ENCODE measurements at places on chromosomes 3 and 15.
A peak's percentile ranks its signal among the peaks of the same experiment; 100 is the strongest.

DNA sequence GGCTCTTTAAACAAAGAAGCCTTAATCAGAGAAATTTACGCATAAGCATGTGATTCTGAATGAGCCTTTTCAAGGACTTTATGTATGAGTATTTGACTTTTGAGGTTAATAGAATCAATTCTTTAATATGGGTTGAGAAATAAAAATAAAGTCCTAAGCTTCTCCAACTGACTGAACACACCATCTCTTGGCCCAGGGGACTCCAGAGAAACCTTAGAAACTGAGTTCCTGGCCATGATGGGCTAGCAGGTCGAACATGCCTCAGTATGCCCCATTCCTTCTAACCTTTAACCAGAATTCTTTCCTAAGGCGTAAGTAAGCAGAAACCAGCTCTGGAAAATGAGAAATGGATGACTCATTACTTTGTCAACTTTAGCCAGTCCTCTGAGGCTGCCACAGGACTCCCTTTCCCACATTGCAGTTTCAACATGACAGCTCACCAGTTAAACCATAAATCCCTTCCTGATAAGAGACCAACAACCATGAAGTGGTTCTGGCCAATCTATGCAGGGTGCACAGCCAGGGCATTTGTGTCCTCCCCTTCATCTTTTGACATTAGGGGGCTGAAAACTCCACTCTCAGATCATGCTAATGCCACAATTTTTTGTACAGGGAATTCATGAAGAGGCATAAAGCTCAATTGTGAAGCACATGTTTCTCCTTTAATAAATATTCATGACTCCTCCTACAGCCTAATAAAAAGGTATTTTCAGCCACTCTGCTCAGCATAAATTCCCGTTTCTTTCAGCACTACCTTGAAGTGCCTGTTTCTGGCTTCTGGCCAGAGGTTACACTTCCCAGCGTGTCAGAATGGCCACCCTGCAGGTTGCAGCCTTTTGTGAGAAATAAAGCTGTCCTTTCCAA, 33.3 kb downstream of the TM4SF18 start:
- H3K27ac ChIP-seq: peak overlapping the region; percentile 33
- no peak overlapping the region for H3K4me3 ChIP-seq
- DNase-seq: peak; percentile 97
- no peaks in the 10 kb centered on the region for H3K36me3 ChIP-seq
- H3K4me1 ChIP-seq: peaks cover 3% of the 10 kb centered on the region

DNA sequence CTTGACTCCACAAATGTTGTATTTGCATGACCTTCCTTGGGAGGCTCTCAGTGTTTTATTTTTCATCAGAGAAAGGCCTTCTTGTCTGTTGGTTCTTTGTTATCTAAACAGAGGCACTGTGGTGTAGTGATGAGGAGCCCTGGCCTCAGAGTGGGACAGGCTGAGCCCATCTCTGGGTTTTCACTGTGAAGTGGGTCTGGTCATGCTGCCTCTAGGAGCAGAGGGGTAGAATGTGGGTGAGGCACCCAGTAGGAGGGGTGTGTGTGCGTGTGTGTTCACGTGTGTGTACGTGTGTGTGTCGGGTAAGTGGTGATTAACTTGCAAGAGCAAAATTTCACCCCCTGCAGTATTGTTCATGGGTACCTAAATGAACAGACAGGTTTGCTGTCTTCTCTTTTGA, 14.4 kb downstream of the KLF13 start:
- H3K27me3 ChIP-seq: no peaks in the 10 kb centered on the region
- H3K4me3 ChIP-seq: no peak overlapping the region
- H3K36me3 ChIP-seq: no peaks in the 10 kb centered on the region
- peaks cover 16% of the 10 kb centered on the region for H3K4me1 ChIP-seq

- peaks cover 6% of the 10 kb centered on the region for H3K4me1 ChIP-seq
- no peak overlapping the region for H3K4me3 ChIP-seq
- H3K36me3 ChIP-seq: no peaks in the 10 kb centered on the region
- no peaks in the 10 kb centered on the region for H3K27me3 ChIP-seq
- DNase-seq: peak; percentile 78
- no peak overlapping the region for H3K27ac ChIP-seq
These were observed 26.4 kb upstream of the PDE8A start for GRCh38 chr15:84955089-84955848.

- peaks cover 10% of the 10 kb centered on the region for H3K27me3 ChIP-seq
- no peak overlapping the region for H3K27ac ChIP-seq
- no peak for DNase-seq
These were observed 319.2 kb downstream of the FGF12 start for GRCh38 chr3:192408007-192408646.

GRCh38 chr15:28901587-28901980, 15.8 kb downstream of the APBA2 start:
- H3K27ac ChIP-seq: no peak overlapping the region
- 0 out of 2 replicates have a peak, but pooled peaks cover 2% of the 10 kb centered on the region for H3K36me3 ChIP-seq

DNA sequence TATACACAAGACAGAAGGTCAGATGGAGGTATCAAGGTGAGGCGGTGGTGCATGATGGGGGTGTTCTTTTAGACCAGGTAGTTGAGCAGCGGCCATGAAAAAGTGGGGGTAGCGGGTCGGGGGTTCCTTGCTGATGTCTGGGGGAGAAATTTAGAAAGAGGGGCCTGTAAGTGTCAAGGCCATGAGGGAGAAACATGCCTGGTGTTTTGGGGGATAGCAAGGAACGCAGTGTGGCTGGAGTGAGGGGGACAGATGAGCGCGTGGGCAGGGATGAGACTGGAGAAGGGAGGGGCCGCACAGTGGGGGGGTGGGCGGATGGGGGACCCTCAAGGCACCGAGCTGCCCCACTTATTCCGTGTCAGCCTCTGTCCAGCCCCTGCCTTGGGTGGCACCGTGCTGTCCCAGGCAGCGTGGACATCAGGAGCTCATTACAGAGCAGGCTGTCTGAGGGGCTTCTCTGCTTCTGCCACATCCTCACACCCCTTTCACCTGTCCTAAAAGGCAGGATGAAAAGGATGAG, 143.3 kb downstream of the SMAD6 start:
- H3K36me3 ChIP-seq: peaks cover 1% of the 10 kb centered on the region
- no peaks in the 10 kb centered on the region for H3K27me3 ChIP-seq
- H3K4me3 ChIP-seq: no peak overlapping the region
- H3K27ac ChIP-seq: no peak overlapping the region
- DNase-seq: no peak

DNA sequence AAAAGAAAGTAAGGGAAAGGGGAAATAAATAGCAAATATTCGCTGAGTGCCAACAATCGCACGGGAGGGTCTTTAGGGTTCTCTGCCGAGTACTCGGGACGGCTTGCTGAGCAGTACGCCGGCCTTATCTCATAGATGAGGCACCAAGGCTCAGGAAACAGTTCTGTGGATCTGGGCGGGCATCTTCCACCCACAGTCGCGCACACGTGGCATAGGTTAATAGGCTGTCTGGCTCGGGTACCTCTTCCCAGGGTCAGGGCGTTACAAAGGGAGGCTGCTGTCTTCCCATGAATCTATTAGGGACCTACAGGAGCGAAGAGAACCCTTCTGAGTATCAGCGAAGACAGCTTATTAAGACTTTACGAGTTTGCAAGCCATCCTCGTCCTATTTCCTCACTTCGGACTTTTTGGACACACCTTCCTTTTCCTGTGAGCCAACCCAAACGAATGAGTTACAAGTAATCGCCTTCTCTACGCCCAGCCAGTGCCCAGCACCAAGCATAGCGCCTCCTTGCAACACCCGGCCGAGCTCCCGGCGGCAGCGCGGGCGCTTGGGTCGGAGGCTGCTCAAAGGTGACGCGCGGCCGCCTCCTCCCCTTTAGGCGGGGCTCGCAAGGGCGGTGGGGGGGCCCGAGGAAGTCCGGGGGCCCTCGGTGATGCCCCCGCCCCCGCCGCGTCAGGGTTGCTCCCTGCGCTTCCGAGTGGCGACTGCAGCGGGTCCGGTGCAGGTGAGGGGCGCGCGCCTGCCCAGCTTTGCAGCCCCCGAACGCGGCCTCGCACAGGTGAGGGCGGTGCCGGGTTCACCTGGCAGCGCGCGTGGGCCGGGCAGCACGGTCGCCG, at the start of gene MCTP2:
MCTP2 (plus strand) TSS at position 679 of the 840 bp plus-strand sequence. CDS start 66,705 bp downstream, outside the sequence.
- peaks cover 3% of the 10 kb centered on the region for H3K4me1 ChIP-seq
- peak; percentile 70 for DNase-seq
- peak within 1 kb of the TSS; percentile 85 for H3K4me3 ChIP-seq
- H3K27ac ChIP-seq: peak within 1 kb of the TSS; percentile 38
- no peaks in the 10 kb centered on the region for H3K36me3 ChIP-seq
- no peaks in the 10 kb centered on the region for H3K27me3 ChIP-seq

DNA sequence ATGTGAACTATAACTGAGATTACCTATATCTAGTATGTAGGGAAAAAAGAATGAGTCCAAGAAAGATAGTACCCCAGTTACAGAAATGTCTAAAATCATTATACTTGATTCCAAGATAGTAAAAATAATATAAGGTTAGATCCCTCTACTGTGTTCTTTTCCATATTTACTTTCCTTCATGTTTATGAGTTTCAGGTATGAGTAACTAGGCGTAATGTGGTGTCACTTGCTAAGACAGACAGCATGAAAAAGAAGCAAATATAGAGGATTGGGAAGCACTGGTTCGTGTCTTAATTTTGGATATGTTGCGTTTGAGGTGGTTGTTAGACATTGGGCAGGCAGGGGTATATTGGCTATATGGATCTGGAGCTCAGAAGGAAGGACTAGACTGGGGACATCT, 168.1 kb upstream of the PFN2 start:
- H3K27me3 ChIP-seq: no peaks in the 10 kb centered on the region
- H3K4me3 ChIP-seq: no peak overlapping the region
- no peak for DNase-seq
- H3K27ac ChIP-seq: no peak overlapping the region
- H3K4me1 ChIP-seq: peaks cover 7% of the 10 kb centered on the region
